ENCODE measurements at places on chromosomes 6 and 20. TPM values are rescaled to one million over a fixed set of nuclear protein-coding genes. Genes with fewer than 3 reads are reported as not detected.

The KIF25 gene
- total RNA-seq: not detected

The PLEKHG1 gene
- total RNA-seq: 1.5 TPM

GRCh38 chr6:149855741-149856140 is 8.4 kb downstream of the LRP11 start:
- DNase-seq: no peak

DNA sequence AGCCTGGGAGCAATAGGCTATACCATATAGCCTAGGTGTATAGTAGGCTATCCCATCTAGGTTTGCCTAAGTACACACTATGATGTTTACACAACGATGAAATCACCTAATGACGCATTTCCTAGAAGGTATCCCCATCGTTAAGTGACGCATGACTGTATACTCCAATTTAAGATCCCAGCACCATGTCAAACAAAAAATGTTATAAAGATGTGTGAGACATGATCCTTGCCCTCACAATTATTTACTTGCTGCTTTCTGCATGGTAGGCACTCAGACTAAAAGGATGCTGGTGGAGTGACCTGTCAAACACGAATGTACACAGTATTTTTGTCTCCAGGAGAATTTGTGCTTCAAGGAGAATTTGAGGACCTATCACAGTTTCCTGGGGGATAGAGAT is 32.3 kb downstream of the SNAP25 start:
- DNase-seq: no peak

- DNase-seq: no peak
Observed at GRCh38 chr6:105151644-105152043, 28.2 kb downstream of the POPDC3 start.

DNA sequence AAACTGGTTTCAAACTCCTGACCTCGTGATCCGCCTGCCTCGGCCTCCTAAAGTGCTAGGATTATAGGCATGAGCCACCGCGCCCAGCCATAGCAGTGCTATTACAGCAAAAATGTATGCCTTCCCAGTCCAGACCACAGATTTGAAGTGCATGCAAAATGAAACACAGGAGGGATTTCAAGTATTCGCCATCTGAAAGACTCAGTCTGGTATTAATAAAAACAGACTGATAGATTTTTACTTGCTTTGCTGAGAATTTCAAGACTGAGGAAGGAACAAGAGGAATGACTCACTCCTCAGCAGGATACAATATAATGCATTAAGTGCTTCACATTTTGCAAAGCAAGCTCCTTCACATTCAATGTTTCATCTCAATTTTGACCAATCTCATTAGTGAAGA is 134.9 kb downstream of the TMEM200A start:
- DNase-seq: no peak

DNA sequence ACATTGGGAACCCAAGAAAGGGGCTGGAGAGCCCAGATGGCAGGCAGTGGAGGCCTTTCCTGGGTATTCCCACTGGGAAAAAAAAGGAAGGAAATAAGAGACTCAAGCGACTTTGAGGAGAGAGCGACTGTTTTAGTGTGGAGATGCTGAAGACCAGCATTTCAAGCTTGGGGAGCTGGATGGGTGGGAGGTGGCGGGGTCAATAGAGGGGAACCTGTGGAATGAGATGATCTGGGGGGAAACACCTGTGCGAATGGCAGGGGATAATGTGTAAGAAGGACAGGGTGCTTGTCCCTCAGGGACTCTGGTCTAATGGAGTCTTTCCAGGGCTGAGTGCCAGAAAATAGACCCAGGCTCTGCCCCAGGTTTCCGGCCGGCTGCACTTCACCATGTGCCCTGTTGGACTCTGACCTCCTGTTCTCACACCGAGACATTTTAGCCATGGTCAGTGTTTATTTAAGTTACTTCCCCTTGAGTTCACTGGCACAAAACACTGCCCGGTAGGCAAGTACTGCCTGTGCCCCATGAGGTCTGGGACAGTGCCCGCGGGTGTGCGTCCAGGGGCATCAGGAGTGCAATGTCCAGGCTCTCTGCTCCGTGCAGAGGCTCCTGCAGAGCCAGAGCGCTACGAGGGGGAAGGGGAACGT is 50.4 kb upstream of the NKX2-2 start:
- DNase-seq: no peak

The ECT2L gene
- total RNA-seq: not detected

- no peak for DNase-seq
Observed at GRCh38 chr6:27662769-27663168, 189.9 kb upstream of the ZNF184 start.
